ENCODE measurements at places on chromosomes 4 and X. TPM values are rescaled to one million over a fixed set of nuclear protein-coding genes. Genes with fewer than 3 reads are reported as not detected.

OTUD6A gene
- total RNA-seq = not detected

SMR3B gene
- not detected for total RNA-seq

C4orf51 gene
- total RNA-seq = not detected

LONRF3 gene
- total RNA-seq = 3.0 TPM

- no peak for DNase-seq
These were observed 88.8 kb downstream of the MAMLD1 start for GRCh38 chrX:150451953-150452352.

GRCh38 chrX:7689791-7690412 is 153.1 kb upstream of the VCX start:
- no peak for DNase-seq

- DNase-seq = no peak
These were observed 1496.8 kb downstream of the RPA4 start for GRCh38 chrX:98380556-98380955.

DNA sequence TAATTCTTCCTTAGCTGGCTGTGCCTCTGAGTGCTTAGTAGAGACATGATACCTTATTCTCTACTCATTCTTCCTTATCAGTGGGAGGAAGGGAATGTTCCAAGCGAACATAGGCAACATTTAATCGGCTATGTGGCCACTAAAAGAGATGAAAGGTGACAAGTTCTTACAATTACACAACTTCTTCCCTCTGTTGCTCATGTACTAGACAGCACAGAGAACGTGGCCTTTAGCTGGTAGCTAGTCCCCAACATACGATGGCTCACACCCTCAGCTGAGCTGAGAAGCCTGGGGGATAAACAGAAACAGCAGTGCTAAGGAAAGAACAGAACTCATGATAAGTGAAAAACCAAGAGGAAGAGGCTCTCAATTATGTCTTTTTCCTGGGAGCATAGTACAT is 52.2 kb downstream of the APOO start:
- no peak for DNase-seq
